CD4-positive, alpha-beta T cell treated with Interleukin-12 subunit alpha and Interleukin-12 subunit beta, for 1 hour (primary cell): ENCODE measurements at places on chromosomes 2 and 18.
A peak's percentile ranks its signal among the peaks of the same experiment; 100 is the strongest.

DNA sequence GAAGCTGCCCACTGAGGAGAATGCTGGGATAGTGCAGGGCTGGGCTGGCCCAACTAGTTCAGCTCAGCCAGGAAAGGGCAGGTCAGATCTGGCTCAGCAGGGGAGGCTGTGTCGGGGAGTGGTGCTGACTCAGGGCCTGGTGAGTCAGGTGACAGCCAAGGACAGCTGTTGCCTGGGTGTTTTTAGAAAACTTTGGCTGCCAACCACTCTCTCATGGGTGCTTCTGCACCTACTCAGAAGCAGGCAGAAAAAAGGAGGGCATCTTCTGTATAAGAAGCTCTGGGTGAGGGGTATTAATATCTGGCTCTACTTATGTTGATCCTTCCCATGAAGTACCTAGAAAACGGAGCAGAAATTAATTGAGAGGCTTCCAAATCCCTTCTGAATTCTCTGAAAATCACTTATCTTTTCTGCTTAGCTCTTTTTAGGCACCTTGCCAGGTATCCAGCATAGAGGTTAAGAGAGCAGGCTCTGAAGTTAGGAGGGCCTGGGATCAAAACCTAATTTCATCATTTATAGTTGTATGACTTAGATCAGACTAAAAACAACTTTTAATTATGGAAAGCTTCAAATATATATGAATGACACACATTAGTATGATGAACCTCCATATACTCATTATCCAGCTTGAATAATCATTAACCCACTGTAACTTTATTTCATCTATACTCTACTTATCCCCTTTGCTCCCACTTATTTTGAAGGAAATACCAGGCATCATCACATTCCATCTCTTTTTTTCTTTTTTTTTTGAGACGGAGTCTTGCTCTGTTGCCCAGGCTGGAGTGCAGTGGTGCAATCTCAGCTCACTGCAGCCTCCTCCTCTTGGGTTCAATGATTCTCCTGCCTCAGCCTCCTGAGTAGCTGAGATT lies 15.5 kb upstream of the RAB10 start:
- no peak for DNase-seq

DNA sequence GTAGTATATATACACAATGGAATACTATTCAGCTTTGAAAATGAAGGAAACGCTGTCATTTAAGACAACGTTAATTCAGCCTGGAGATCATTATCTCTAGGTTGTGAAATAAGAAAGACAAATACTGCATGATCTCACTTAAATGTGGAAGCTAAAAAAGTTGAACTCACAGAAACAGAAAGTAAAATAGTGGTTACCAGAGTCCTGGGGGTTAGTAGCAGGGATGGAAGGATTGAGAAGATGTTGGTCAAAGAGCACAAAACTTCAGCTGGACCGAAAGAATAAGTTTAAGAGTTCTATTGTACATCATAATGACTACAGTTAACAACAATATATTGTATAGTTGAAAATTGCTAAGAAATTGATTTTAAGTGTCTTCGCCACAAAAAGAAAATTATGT lies 670.3 kb downstream of the NR4A2 start:
- DNase-seq, result no peak

GRCh38 chr2:10083692-10084211 lies 3.5 kb upstream of the CYS1 start:
- no peak for DNase-seq

DNA sequence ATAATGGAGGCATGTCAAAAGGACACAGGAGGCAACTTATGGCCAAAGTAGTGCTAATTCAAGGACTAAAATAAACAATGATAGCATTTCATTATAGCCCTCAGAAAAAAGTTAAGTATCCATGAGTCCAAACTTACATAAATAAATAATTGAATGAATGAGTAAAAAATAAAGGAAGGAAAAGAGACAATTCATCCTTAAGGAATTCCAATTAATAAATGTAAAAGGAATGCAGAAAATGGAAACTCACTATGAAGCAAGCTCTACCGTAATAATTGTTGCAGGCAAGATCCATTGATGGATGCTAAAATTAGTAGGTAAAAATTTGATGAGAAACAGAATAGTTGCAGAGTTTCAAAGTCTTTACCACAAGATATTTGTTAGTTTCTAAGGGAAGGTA lies 88.2 kb upstream of the RAPGEF4 start:
- DNase-seq, result no peak

- no peak for DNase-seq
These were observed 59.2 kb upstream of the PEX13 start for GRCh38 chr2:60958361-60958760.

DNA sequence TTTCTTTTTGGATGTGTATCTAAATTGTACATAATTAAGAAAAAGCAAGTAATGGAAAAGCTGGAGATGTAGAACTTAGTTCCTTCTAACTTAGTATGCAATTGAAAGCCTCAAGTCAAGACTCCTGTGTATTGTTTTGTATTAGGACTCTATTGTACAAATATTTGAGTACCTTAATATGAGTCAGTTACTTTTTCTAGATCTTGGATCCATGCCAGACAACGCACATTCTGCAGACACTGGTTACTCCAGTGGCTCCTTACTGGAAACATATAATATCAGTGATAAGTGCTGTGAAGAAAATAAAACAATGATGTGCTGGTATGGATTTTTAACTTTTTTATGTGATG lies 1.5 kb downstream of the SLC39A10 start:
- peak; percentile 59 for DNase-seq

GRCh38 chr18:70332694-70333093 lies 43.8 kb downstream of the SOCS6 start:
- no peak for DNase-seq

GRCh38 chr2:42937171-42937875 lies 144.9 kb upstream of the HAAO start:
- DNase-seq, result no peak

DNA sequence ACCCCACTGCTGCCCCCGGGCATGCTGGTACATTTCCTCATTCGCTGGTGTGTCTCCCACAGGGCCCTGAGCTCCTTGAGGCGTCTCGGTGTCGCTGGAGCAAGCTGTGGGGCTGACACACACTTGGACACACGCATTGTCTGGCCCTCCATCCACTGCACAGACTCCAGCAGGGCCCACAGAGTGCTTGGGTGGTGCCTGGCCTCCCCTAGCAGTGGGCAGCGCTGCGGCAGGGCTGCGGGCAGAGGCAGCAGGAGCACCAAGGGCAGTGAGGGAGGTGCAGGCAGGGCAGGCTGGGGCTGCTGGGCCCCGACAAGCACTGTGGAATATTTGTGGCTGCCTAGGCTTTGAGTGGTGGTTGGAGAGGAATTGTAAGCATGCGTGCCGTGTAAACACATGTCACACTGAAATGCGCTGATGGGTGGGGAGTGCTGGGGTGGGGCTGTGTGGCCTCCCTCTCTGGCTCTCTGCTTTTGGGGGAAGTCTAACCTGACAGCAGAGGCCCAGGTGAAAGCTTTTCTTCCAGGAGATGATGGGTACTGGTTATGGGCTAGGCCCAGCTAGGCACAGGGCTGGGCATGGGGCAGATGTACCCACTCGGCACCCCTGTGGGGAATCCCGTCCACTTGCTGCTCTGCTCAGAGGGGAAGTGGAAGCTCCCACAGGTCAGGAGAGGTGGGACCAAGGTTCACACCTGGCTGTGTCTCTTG lies 55.5 kb upstream of the HS6ST1 start:
- no peak for DNase-seq

GRCh38 chr2:727071-727470 lies 49.9 kb upstream of the TMEM18 start:
- DNase-seq, result no peak

- no peak for DNase-seq
These were observed 35.6 kb downstream of the PXDN start for GRCh38 chr2:1708476-1709334.

GRCh38 chr2:217065695-217066405 lies 206.0 kb upstream of the TNP1 start:
- DNase-seq, result no peak

DNA sequence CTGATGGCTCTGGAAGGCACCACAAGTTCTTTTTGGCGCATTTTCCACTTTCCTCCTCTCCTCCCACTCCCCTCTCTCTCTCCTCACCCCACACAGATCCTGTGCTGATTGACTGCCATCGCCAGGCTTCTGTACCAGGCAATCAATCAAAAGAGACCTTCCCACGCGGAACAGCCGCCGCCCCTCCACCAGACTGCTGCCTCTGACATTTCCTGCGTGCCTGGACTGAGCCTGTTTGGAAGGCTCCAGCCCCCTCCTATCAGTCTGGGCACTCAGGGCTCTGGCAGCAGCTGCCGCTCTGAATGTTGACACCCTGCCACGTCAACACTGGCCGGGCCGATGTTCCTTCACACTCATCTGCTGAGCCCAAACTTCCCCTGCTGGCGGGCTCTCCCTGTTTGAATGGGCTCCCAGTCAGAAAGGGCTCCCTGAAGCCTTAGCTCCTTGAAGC lies 467.7 kb downstream of the EPHA4 start:
- DNase-seq, result no peak

DNA sequence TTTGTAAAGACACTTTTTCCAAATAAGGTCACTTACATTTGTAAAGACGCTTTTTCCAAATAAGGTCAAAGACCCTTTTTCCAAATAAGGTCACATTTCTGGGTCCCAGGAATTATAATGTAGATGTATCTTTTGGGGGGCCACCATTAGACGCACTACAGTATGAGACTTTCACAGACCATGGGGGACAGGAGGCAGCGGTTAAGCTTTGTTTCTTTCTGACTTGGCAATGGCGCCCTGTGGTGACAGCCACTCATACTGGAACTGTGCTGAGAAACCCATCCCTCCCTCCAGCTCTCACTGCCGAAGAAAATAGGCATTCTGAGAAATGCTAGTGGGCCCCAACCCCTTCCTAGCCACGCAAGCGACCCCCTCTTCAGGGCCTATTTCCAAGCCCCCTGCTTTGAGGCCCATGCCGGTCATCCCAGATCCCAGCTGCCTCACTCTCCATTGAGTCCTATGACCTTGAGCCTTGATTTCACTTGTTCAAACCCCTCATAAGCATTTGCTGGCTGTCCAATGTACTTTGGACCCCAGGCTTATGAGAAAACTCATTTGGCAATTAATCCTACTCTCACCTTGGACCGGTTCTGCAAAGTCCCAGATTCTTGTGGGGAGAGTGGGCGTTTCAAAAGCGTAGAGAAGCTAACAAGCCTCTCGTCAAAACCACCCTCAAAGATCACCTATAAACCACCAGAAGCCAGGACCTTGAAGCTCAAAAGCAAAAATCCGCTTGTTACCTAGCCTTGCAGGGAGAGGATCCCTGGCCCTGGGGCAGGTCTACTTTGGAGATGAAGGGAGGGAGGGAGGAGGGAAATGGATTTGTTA lies 11.3 kb upstream of the SPATA3 start:
- DNase-seq, result no peak

- no peak for DNase-seq
These were observed 48.4 kb downstream of the NPPC start for GRCh38 chr2:231877533-231878456.

GRCh38 chr2:43525506-43525905 lies 70.3 kb downstream of the THADA start:
- DNase-seq, result no peak

DNA sequence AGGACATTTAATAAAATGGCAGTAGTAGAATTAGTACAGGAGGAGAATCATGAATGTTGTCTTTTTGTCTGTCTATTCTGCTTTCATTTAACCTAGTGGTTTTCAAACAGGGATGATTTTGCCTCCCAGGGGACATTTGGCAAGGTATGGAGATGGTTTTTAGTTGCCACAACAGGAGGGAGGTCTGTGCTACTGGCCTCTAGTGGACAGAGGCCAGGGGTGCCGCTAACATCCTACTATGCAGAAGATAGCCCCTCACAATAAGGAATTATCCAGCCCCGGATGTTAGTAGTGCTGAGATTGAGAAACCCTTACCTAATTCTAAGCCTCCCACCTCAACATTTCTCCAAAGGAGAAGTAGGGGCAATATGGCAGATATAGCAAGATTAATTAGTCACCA lies 18.3 kb downstream of the FASTKD2 start:
- no peak for DNase-seq

GRCh38 chr2:70958759-70959158 lies 19.7 kb upstream of the ANKRD53 start:
- DNase-seq, result no peak

DNA sequence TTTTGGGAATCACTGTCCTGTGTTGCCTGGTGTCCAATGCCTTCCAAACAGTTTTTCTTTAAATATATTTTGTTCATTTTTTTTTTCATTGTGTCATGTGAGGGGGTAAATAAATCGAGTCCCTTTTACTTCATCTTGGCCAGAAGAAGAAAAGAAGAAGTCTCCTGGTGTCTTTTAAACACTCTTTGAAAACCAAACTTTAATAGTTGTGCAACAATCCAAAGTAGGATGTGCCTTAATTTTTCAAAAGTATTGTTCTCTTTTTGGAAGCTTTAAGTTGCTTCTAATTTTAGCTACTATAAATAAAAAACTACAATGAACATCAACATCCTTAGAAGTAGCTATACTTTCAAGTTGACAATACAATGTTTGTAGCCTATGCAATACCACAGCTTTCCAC lies 154.9 kb downstream of the ATAD2B start:
- no peak for DNase-seq

- no peak for DNase-seq
These were observed 160.0 kb downstream of the RNF152 start for GRCh38 chr18:61732854-61733253.

GRCh38 chr2:224381521-224382279 lies 20.2 kb downstream of the FAM124B start:
- DNase-seq, result no peak

DNA sequence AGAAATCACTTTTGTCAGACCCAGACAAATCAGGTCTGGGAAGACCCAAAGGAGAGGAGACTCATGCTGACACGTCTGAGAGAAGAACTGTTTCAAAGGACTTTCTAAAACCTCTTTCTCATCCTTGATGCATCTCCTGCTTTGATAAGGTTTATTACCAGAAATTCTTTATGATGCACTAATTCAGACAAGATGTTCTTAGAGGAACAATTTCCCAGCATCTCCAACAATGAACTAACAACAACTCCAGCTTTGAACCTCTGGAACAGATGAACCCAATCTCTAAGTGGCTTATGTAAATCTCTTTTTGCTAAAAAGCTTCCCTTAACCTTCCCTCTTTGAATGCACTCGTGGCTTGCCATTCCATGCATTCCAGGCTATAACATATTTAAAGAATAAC lies 15.9 kb upstream of the SERPINB11 start:
- no peak for DNase-seq

GRCh38 chr2:212609479-212609878 lies 70.9 kb upstream of the ERBB4 start:
- DNase-seq, result no peak

DNA sequence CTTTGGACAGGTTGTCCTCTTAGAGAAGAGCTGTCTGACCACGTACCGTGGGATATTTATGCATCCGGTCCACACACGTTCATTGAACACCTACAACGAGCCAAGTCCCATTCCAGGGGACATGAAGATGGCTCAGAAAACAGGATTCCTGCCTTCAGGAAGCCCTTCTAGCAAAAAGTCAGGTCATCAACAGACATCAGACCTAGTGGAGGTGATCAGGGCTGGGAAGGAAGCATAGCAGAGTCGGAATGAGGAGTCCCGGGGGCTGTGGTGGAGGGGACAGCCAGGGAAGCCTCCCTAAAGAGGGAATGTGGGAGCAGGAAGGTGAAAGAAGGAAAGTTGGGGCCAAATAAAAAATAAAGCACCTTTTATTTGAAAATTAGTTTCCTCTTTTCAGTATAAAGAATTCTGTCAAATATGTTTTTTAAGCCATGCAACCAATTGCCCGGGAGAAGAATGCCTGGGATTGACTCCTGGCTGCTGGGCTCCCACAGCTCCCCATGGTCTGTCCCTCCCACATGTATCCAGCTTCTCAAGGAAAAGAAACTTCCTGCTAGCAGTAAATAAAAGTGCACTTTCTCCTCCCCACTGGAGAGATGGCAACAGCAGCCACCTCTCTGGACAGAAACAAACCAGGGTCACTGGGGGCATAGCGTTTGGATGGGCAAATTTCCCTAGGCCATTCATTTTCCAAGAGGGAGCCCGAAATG lies 144.8 kb downstream of the SMAD7 start:
- DNase-seq, result no peak
